ENCODE measurements at places on chromosomes 11 and 22. TPM values are rescaled to one million over a fixed set of nuclear protein-coding genes. Genes with fewer than 3 reads are reported as not detected.

RHBDD3 gene
- total RNA-seq, result 21.4 TPM

TSSK2 gene
- total RNA-seq, result not detected

APOC3 gene
- total RNA-seq, result not detected

OR6T1 gene
- total RNA-seq, result not detected

NRGN gene
- total RNA-seq, result 1.5 TPM

P2RY2 gene
- total RNA-seq, result under 0.01 TPM

SERPING1 gene
- total RNA-seq, result 4.3 TPM

PIWIL4 gene
- 1.4 TPM for total RNA-seq

CCDC73 gene
- not detected for total RNA-seq

ZDHHC5 gene
- 29.2 TPM for total RNA-seq

TRIM49 gene
- total RNA-seq, result not detected

GLYAT gene
- not detected for total RNA-seq

PANX3 gene
- not detected for total RNA-seq

DENND6B gene
- 1.5 TPM for total RNA-seq

ARCN1 gene
- total RNA-seq, result 168 TPM

C22orf42 gene
- not detected for total RNA-seq

LRP4 gene
- 4.7 TPM for total RNA-seq

HDHD5 gene
- total RNA-seq, result 41.7 TPM
